Activated CD8-positive, alpha-beta T cell treated with anti-CD3 and anti-CD28 coated beads for 36 hours (primary cell): ENCODE measurements at places on chromosomes 13 and 19. TPM values are rescaled to one million over a fixed set of nuclear protein-coding genes. Genes with fewer than 3 reads are reported as not detected.

Gene PSG7
- total RNA-seq, result not detected

Gene FAM32A
- 41.7 TPM for total RNA-seq

Gene GPR42
- 0.56 TPM for total RNA-seq

Gene ZNF30
- 4.4 TPM for total RNA-seq

Gene C13orf42
- not detected for total RNA-seq

Gene MAB21L1
- total RNA-seq, result not detected

Gene CPAMD8
- total RNA-seq, result not detected
